Aorta (tissue), 5 donors: ENCODE measurements at places on chromosomes 12 and 14.

DNA sequence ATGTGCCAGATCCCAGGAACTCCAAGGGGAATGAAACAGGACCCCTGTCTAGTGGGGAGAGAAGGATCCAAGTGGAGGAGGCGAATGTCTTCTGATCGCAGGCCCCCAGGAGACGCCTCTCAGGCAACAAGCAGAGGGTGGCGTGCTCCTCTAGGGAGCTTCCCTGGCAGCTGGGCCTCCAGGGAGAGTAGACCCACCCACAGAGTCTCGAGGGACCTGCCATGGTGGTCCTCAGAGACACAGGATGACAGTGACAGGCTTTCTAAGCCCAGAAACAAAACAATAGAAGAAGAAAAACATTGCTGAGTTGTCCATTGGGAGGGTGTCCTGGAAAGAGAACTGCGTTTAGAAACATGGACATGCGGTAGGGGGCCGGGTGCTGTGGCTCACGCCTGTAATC lies 140.6 kb upstream of the MAP1LC3B2 start:
- DNase-seq: no peak

GRCh38 chr12:247271-247670 lies 15.4 kb downstream of the SLC6A13 start:
- DNase-seq: no peak

DNA sequence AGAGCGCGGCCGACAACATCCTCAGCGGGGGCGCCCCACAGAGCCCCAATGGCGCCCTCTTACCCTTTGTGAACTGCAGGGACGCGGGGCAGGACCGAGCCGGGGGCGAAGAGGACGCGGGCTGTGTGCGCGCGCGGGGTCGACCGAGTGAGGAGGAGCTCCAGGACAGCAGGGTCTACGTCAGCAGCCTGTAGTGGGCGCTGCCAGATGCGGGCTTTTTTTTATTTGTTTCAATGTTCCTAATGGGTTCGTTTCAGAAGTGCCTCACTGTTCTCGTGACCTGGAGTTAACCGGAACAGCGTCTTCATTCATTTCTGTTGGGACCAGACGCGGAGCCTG lies 103.8 kb upstream of the FKBP4 start:
- DNase-seq: no peak

- DNase-seq: peak; percentile 63
Measured at GRCh38 chr14:99726538-99727095, 42.5 kb downstream of the CYP46A1 start.

DNA sequence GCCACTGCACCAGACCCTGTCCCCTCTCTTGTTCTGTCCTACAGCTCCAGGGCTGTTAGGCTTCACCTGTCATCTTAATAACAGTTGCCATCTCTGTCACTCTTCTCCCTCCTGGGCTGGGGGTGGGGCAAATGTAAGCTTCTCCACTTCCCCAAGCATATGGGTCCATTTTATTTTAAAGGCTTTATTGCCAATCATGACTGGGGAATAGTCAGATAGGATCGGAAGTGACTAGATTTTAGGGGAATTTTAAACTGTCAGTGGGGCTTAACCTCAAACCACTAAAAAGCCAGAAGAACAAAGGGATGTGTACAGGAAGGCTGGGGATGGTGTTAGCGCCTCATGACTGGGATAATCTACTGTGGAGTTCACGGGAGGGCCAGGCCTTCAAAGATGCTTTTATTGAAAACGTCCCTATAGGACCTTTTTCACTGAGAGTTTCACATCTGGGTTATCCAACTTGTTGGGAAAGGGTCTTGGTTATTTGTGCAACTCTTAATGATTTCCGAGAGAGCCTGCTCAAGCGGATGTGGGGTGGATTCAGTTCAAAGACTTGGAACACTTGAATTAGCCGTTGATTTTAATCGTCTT lies 41.6 kb downstream of the CHST11 start:
- DNase-seq: no peak

DNA sequence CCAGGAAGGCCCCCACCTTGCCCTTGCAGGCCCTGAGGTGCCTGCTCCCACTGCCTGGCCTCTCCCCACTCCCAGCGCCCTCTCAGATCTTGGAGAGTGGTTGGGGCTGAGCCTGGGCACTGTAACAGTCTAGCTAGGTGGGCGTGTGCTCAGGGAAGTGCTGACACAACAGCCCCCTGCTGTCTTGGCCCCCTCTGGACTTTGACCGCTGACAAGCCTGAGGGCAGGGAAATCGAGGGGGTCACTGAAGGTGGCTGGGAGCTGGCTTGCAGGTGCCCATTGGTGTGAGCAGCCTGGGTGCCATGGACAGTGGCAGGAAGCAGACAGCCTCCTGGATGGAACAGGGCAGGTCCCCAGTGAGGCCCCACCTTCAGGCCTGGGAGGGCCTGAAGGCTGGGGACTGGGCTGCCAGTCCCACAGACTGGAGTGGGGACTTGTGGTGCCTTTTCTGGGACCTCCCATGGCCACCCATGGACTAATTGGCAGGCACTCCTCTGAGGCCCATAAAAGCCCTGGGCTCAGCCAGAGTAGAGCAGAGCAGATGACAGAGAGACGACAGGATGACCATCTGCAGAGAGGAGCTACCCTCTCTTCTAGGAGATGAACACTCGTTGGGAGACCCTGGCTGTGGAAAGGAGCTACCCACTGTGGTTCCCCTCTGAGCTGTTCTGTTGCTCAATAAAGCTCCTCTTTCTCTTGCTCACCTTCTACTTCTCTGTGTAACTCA lies 158.6 kb upstream of the SLC38A2 start:
- DNase-seq: no peak

GRCh38 chr12:53480491-53481442 lies 18.5 kb downstream of the MAP3K12 start:
- no peak for DNase-seq
